ENCODE measurements at places on chromosomes 3 and 15.

DNA sequence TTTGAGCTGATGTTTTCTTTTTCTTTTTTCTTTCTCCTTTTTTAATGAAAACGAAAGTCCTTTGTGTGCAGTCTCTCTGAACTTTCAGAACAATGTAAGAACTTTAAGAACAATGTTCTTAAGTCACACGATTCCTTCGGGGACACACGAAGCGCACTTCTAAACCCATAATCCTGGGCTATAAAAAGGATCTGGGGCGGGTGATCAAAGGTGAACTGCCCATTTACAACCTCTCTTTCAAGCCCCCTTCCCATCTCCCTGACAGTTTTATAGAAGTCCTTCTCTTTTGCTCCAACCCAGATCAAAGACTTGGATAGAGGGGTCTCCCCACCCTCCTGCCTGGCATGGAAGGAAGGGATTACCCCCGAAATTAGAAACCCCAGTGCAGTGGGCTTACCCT, 126.8 kb downstream of the BDH1 start:
- DNase-seq, result no peak

GRCh38 chr3:54691289-54691771, 236.5 kb downstream of the LRTM1 start:
- no peak for DNase-seq

DNA sequence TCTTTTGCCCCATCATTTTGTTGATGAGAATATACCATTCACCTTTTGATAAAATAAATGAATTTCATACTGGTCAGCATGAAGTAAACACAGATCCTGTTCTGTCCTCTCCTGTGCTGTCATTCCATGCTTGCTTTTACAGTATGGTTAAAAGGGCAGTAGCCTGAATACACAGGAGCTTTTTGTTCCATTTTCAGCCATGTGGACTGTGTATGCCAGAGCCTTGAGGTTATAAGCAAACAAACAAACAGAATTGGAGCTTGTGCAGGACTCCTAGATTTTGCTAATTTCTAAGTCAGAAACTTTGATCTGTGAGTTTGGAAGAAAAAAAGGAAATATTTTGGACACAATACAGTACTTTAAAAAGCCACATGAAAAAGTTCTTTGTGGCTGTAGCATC, 91.9 kb downstream of the LRRC28 start:
- no peak for DNase-seq

DNA sequence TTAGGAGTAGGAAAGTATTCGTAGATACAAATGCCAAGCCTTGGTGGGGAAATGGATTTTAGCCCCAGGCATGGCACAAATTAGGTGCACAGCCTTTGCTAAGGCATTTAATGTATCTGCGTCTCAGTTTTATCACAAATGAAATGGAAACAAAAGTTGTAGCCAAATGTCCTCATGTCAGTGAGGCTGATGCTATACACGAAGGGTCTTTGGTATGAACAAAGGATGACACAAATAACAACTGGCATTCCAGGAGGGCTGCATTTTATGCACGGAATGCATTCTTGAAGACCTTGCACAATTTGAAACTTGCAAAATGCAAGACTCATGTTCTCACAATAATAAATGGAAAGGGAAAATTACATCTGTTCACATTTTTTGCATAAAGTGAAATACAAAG, 181.9 kb downstream of the SV2B start:
- no peak for DNase-seq

GRCh38 chr15:88701561-88702095, 62.8 kb downstream of the ISG20 start:
- no peak for DNase-seq

All from stimulated activated CD8-positive, alpha-beta memory T cell treated with anti-CD3 and anti-CD28 coated beads, Interleukin-15, amount 100 ng/mL, for 48 hours (primary cell).